ENCODE measurements at places on chromosomes 13 and 19. TPM values are rescaled to one million over a fixed set of nuclear protein-coding genes. Genes with fewer than 3 reads are reported as not detected.

DNA sequence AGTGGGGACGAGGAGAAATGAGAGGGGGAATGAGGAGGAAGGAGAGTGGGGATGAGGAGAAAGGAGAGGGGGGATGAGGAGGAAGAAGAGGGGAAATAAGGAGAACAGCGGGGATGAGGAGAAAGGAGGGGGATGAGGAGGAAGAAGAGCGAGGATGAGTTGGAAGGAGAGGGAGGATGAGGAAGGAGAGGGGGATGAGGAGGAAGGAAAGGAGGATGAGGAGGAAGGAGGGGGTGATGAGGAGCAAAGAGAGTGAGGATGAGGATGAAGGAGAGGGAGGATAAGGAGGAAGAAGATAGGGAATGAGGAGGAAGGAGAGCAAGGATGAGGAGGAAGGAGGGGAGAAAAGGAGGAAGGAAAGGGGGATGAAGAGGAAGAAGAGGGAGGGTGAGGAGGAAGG is 14.0 kb upstream of the VSTM2B start:
- H3K36me3 ChIP-seq = no peaks in the 10 kb centered on the region
- H3K27ac ChIP-seq = no peak overlapping the region
- no peak for DNase-seq

GRCh38 chr13:98460516-98460915 is 116.4 kb downstream of the STK24 start:
- peaks cover 79% of the 10 kb centered on the region for H3K36me3 ChIP-seq
- H3K4me3 ChIP-seq = no peak overlapping the region
- 0 out of 2 replicates have a peak, but pooled peaks cover 3% of the 10 kb centered on the region for H3K4me1 ChIP-seq
- no peaks in the 10 kb centered on the region for H3K27me3 ChIP-seq
- no peak overlapping the region for H3K27ac ChIP-seq
- no peak for DNase-seq

- H3K4me3 ChIP-seq = no peak overlapping the region
- no peak for DNase-seq
- H3K27ac ChIP-seq = no peak overlapping the region
- H3K27me3 ChIP-seq = no peaks in the 10 kb centered on the region
Observed at GRCh38 chr19:39356647-39357046, 14.4 kb downstream of the SAMD4B start.

- H3K27ac ChIP-seq = no peak overlapping the region
- H3K4me1 ChIP-seq = no peaks in the 10 kb centered on the region
- no peaks in the 10 kb centered on the region for H3K36me3 ChIP-seq
- H3K27me3 ChIP-seq = no peaks in the 10 kb centered on the region
Observed at GRCh38 chr13:31968473-31968872, 63.1 kb upstream of the FRY start.

- H3K27ac ChIP-seq = no peak overlapping the region
- peaks cover 35% of the 10 kb centered on the region for H3K36me3 ChIP-seq
- H3K27me3 ChIP-seq = no peaks in the 10 kb centered on the region
- DNase-seq = peak; percentile 44
- H3K4me1 ChIP-seq = no peaks in the 10 kb centered on the region
- no peak overlapping the region for H3K4me3 ChIP-seq
Observed at GRCh38 chr13:40813667-40814454, 24.4 kb downstream of the SLC25A15 start.

DNA sequence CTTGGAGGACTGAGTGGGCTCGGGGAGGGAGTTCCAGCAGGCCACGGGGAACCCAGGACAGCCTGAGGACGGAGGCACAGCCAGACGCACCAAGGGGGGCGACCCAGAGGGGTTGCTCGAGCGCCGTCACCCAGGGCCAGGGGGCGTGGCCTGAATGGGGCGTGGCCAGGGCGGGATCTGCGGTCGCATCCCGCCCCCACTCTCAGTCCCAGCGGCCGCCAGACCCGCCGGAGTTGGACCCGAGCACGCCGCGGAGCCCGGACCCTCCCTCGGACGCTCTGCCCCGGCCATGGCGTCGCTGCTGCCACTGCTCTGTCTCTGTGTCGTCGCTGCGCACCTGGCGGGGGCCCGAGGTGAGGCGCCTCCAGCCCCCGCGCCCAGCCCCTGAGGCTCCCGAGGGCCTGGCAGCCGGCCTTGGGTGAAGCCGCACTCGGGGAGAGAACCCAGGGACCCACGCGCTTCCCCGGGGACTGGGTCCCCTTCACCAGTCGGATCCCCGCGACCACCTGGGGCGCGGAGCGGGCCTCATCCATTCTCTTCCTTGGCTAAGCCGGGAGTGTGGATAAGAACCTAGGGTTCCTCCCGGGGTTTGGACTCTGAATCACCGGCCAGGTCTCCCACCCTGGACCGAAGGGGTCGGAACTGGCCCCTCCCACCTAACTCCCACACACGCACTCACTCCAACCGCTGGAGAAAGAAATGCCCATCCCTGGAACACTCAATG is at the start of gene CILP2:
CILP2 (plus strand) TSS at position 205 of the 724 bp plus-strand sequence; CDS start at position 290, 85 bp downstream.
- peaks cover 2% of the 10 kb centered on the region for H3K27me3 ChIP-seq
- no peak within 1 kb of the TSS for H3K27ac ChIP-seq
- H3K4me1 ChIP-seq = no peaks in the 10 kb centered on the region
- H3K4me3 ChIP-seq = peak within 1 kb of the TSS; percentile 79
- H3K36me3 ChIP-seq = peaks cover 8% of the 10 kb centered on the region

LEUTX gene
- total RNA-seq = not detected

RASAL3 gene
- total RNA-seq = 1.9 TPM

All from H9 (cell line).